NCI-H2081 (cell line): ENCODE measurements at places on chromosomes 16 and 17.

GRCh38 chr17:12964840-12965239 lies 53.0 kb downstream of the ELAC2 start:
- no peak for DNase-seq

- DNase-seq, result no peak
Observed at GRCh38 chr17:27339836-27340550, 46.1 kb downstream of the WSB1 start.

DNA sequence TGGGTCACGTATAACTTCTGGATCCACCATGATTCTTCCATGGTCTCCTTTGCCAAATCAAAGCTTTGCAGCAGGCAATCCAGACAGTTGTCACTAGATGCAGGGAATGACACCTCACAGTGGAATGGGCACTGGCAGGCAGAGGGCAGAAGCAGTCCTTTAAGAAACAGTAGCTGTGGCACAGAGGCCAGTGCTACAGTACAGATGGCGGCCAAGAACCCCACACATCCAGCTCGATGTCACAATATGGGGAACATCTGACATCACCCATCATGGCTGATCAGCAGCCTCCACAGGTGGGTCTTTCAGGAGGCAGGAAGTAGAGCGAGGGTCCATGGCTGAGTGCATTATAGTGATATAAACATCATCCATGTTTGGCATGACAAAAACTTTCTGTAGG lies 18.8 kb upstream of the ERN1 start:
- no peak for DNase-seq

DNA sequence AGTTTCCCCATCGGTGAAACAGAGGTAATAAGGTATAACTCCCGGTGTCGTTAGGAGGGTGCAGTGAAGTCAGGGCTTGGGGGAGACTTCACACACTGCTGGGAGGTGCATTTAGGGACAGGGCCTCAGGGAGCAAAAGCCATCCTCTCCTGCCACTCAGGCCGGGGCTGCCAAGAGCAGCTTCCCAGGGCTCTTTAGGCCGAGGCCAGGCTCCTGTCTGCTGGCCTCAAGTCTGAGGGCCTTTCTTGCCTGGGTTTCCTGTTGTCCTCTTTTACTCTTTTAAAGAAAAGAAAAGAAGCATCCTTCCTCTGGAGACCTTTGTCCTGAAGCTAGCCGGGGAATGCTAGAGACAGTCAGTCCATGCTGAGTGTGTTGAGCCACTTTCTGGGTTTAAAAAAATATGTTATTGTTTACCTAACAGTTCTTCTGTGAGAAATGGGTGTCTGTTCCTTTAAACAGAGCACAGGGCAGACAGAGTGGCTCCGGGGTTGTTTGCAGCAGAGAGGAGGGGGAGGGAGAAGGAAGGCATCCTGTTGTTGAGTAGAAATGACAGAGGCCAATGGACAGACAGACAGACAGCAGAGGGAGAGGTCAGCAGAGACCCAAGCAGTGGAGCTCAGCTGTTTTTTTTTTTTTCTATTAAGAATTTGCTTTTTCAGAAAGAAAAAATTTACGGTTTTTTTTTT lies 79.1 kb downstream of the C17orf67 start:
- no peak for DNase-seq

GRCh38 chr17:143785-144281 lies 6.5 kb downstream of the SCGB1C2 start:
- DNase-seq, result peak; percentile 55

DNA sequence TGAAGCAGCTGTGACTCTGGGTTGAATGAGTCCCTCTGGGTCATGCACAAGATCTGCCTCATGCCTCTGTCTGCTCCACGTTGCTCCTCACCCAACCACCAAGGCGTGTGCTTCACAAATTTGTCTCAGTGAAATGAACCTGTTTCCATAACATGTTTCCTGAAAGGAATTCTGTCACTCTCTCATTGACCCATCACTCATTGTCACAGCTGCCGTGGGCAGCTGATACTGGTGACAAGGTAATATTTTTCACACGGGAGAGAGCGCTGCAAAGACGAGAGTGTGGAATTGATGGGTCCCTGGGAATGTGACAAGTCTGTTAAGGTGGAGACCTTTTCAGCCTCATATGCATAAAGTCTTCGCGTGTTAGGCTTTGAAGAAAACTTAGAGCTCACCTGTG lies 391.4 kb downstream of the CPPED1 start:
- no peak for DNase-seq

- no peak for DNase-seq
Observed at GRCh38 chr17:20314834-20315233, 152.5 kb downstream of the LGALS9B start.

GRCh38 chr16:79613009-79613408 lies 12.5 kb upstream of the MAF start:
- no peak for DNase-seq

- DNase-seq, result no peak
Observed at GRCh38 chr16:90011508-90011819, 7.8 kb downstream of the DBNDD1 start.

DNA sequence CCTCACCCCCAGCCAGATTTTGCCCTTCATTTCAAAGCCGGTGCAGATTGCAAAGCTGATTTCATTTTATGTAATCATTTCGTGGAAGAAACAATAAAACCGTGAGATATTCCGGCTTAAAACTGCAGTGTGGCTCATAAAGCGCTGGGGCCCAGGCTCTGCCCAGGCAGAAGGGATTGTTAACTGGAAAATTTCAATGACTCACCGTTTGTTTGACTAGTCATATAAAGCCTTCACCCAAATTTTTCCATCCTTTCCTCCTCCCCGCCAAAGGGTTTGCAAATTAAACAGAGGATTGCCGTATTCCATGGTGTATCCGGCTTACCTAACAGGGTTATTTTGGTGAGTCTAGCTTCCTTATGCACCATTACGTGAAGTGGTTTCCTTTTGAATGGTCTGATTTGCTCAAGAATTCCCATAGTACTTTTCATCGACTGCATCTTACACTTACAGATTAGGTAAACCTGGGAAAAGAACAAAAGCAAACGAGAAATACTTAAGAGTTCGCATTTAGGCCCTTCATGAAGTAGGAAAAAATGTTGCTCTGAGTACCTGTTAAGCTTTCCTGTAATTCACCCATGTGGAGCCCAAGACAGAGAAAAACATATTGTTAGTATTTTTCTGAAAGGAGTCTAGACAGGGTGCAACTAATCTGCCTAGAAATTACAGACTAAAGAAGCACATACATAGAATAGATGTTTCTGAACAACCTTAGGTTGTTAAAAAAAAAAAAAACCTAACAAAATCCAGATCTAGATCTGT lies 949 bp upstream of the GSPT1 start:
- DNase-seq, result peak; percentile 79

DNA sequence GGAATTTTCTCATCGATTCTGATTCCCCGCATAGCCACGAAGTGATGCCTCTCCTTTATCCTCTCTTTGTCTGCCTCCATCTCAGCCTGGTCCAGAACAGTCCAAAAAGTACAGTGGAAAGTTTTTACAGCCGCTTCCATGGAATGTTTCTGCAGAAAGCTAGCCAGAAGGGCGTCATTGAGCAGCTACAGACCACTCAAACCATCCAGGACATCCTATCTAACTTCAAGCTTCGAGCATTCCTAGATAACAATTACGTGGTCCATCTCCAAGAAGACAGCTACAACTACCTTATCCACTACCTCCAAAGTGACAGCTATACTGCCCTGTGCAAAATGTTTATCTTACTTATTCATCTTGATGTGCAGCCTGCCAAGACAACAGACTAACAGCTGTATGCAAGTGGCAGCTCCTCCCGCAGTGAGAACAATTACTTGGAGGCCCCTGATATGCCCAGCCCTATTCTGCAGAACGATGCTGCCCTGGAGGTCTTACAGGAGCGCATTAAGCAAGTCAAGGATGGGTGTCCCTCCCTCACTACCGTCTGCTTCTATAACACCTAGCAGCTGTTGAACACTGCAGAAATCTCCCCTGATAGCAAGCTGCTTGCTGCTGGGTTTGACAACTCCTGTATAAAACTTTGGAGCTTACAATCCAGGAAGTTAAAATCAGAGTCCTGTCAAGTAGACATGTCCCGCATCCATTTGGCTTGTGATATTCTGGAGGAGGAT lies 38.9 kb downstream of the SLFN12L start:
- no peak for DNase-seq

- no peak for DNase-seq
Observed at GRCh38 chr17:57355090-57355859, 99.0 kb downstream of the MSI2 start.

DNA sequence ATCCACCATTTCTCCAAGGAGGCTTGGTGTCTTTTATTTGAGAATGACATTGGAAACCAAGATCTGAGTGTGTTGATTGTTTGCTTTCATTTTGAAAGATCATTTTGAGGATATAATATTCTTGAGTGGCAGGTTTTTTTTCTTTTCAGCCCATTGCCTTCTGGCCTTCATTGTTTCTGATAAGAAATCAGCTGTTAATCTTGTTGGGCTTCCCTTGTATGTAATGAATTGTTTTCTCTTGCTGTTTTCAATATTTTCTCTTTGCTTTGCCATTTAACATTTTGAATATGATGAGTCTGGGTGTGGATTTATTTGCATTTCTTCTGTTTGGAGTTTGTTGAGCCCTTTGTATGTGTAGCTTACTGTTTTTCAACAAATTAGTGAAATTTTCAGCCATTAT lies 22.0 kb downstream of the PRSS54 start:
- DNase-seq, result no peak

DNA sequence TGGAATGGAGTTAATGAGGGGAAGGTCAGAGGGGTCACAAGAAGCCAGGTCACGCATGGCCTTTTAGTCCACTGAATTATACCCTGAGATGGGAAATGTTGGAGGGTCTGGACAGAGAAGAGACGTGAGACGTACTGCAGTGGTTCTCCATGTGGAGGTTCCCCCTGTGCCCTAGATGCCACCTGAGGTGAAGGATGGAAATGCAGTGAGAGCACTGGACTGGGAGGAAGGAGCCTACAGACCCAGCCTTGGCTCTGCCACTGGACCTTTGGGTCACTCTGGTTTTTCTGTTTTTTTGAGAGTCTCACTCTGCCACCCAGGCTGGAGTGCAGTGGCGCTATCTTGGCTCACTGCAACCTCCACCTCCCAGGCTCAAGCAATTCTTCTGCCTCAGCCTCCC lies 1.8 kb upstream of the PLSCR3 start:
- no peak for DNase-seq
